ENCODE measurements at places on chromosomes 11 and 22.

GRCh38 chr22:39776295-39777009, 117.1 kb downstream of the ENTHD1 start:
- no peak for DNase-seq

DNA sequence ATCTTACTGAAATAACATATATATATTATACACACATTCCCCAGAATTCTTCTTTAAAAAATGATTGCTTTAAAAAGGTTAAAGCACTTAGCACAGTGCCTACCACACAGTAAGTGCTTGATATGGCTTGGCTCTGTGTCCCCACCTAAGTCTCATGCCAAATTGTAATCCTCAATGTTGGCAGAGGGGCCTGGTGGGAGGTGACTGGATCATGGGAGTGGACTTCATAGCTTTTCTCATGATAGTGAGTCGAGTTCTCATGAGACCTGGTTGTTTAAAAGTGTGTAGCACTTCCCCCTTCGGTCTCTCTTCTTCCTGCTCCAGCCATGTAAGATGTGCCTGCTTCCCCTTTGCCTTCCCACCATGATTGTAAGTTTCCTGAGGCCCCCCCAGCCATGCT, 6.2 kb downstream of the CRYAB start:
- no peak for DNase-seq

DNA sequence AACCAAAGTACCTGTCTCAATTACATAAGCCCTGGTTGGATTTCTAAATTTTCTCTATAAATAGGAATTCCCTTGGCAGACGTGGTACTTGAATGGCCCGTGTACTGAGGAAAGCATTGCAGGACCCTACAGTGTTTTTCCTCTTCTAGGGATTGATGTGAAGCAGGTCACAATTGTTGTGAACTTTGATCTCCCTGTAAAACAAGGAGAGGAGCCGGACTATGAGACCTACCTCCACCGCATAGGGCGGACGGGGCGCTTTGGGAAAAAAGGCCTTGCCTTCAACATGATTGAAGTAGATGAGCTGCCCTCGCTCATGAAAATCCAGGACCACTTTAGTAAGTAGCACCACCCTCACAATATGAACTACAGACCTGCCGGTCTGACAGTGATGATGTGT, 16.7 kb downstream of the DDX25 start:
- DNase-seq = no peak

- no peak for DNase-seq
Observed at GRCh38 chr11:1648653-1649420, 19.3 kb downstream of the KRTAP5-5 start.

- DNase-seq = no peak
Observed at GRCh38 chr22:44439356-44440223, 58.4 kb downstream of the RTL6 start.

DNA sequence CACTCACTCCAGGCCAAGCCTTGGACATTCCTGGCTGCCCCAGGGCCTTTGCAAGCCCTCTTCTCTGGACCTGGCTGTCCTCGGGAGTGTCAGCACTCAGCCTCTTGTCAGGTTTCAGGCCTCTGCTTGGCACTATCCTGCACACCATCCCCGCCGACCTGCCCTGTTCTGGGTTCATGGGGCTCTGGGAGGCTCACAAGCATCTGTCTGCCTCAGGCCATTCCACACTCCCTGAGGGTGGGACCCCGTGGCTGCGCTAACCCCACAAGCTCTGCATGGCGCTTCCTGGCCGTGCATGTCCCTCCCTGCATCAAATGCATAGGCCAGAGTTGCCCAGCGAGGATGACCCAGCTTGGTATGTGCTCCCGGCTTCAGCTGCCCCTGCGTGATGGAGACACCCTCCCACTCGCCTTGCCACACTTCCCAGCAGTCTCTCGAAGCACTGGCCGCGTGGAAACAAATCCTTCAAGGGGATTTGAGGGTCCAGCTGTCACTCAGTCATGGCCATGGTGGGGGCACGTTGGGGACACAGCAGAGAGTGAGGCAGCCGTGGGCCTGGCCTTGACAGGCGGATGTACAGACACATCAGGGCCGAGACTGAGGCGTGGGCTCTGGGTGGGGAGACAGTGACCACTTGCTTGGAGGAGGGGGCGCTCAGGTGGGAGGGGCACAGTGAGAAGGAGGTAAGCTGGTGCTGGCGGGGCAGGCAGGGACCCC, 87.3 kb downstream of the KCNQ1 start:
- DNase-seq = no peak

- no peak for DNase-seq
Observed at GRCh38 chr11:73553266-73553665, 44.6 kb downstream of the FAM168A start.

DNA sequence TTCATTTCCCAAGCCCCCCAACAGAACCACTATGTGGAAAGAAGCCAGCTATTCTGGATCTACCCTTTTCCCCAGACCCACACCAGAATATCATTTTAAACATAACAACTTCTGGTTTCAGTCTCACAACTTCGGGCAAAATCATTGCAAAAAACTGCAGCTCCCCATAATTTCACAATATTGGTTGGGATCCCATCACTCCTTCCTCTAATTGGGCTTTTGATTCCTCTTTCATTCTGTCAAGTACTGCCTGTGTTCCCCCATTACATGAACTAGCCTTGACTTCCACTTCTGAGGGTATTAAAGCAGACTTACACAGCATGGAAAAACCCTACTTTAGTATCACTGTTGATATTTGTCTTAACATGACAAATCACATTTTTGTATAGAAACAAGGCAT, 4.1 kb upstream of the APOL3 start:
- no peak for DNase-seq

DNA sequence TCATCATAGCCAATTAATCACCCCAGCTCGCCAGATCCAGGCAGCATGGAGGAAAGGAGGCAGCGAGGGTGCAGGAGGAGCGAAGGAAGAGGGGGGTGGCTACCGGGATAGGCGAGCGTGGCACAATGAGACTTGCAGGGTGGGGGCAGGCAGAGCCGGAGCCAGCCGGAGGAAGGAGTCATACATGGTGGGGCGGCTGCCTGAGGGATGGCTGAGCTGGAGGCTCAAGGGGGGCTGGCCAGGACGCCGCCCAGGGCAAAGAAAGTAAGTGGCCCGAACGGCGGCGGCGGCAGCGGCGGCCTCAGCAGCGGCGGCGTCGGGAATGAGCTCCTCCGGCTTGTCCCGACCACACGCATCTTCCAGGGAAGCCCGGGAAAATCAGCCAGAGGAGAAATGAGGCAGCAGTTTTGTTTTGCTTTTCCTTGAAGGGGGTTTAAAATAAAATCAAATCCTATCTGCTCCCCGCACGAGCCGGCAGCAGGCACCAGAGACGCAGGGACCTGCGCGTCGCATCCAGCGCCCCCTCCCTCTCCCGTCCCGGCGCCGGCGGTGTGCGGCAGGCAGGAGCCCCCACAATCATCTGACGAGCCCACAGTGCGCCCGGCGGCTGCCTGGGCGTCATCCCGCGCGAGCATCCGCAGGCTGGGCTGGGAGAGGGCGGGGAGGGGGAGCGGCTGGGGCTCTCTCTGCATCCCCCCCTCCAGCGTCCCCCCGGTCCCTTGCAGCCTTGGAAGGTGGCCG, 263.6 kb downstream of the CTTN start:
- DNase-seq = no peak

GRCh38 chr11:91244912-91245311, 979.7 kb upstream of the FAT3 start:
- no peak for DNase-seq

DNA sequence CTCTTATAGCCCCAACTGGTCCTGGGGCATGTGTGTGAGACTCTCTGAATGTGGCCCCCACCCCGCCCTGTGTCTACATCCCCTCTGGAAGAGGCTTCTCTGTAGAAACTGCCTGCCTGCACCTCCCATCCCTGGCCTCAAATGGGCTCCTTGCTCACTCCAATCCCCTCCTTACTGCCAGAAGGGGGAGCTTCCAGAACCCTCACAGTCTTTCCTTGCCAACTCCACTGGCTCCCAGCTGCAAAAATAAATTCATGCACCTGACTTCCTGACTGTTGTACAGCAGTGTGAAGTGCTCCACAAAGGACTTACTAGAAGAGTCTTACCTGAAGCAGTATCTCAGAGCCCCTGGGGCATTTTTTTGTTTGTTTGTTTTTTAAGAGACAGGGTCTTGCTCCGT, 15.2 kb upstream of the SERPIND1 start:
- no peak for DNase-seq

Measured in glomerular endothelial cell (primary cell).